ENCODE measurements at places on chromosomes 3 and 15.

DNA sequence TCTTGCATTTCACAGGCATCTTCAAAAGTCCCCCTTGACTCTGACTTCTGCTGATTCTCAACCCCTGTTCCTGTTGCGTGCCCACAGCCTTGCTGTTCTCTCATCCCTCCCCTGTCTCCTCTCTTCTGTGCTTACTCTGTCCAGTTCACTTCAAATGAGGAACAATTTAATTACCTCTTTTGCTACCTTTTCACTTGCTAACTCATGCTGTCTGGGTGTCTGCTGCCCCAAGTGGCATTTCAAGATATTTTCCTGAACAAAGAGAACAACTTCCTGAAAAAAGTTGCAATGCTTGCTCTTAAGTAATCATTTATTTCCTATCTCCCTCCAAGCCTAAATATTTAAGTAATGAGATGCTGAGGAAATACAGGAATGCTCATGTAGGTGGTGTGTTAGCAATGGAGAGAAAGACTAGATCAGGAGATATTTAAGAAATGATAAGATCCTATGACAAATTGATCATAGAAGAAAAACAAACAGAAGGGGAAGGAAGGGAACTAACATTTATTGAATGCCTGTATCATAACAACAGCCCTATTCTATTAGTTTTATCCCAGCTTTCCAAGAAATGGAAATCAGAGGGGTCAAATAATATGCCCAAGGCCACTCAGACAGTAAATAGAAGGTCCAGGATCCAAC, 42.2 kb downstream of the SV2B start:
- DNase-seq = peak; percentile 39

DNA sequence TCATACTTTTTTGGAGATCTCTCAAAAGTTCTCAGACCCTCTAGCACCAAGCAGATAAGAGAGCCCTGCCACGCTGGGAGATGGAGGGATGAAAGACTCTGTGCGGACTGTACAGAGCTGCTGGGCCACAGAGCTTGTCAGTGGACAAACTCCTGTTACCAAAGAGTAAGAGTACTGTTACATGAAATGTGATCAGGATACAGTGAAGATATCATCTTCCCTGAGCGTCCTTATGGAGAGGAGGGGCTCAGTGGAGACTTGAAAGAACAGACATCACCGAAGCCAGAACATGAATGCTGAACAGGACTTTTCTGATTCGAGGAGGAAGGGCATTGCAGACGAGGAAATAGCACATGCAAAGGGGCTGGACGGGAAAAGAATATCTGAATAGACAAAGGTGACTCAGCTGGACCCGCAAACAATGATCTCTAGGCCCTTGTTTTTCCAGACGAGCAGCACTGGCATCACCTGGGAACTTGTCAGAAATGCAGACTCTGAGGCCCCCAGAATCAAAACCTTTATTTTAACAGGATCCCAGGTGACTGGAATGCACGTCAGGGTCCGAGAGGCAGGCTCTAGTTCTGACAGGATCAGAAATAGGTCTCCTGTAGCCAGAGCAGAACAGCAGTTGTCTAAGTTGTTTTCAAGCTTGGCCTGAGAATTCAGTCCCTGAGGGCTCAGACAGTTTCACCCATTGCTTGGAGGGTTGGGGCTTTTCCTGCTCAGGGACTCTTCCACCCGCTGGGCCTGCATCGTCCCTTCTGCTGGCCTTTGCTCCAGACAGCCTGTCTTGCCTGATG, 277.9 kb downstream of the RPLP1 start:
- no peak for DNase-seq

DNA sequence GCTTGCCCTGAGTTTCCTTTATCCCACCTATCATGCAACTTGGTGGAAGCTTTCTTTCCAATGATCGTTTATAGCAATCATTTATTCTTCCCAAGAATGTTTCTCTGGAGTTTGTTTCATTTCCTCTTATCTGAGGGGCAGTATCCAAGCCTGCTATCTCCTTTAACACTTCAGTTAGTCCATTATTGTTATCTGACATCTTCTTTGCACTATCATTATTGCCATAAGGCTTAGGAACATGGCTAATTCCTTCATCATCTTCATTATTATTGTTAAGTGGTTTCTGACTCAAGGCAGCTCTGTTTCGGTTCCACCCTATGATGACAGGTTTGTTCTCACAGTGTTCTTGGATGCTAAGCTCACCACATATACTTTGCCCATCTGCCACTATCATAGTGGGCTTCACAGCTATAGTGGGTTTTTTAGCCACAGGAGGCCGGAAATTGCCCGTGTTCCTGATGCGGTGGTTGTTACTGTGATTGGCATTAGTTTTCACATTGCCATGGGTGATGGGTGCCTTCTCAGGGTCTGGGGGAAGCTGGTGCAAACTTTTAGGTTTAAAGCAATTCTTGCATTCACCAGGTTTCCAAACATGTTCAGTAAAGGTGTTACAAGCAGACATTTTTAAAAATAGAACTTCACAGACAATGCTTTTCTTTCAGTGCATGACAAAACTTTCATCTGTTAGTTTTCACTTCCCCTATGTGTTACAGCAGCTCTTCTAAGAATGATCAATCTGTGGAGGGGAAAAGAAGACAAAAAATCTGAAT, 110.6 kb upstream of the TSPAN3 start:
- no peak for DNase-seq

GRCh38 chr3:53122933-53123305, 7.3 kb downstream of the RFT1 start:
- peak; percentile 23 for DNase-seq

DNA sequence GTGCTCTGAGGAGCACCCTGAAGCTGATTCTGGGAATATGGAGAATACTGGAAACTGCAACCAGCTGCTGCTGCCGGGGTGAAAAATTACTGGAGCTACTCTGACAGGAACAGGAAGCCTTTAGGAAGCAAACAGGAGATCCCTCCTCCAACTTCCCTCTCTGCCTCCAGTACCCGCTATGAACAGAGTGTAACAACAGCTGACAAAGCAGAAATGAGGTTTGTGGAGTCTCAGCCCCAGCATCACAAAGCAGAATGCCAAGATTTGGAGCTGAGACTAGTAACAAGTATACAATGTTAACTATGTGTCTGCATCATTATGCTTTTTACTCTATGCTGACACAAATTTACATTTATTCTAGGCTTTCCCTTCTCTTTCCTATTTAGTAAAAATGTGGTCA, 22.7 kb upstream of the PIAS1 start:
- no peak for DNase-seq

GRCh38 chr3:34212175-34212574, 413.7 kb downstream of the PDCD6IP start:
- DNase-seq = no peak

GRCh38 chr15:86611417-86612040, 531.9 kb downstream of the AGBL1 start:
- no peak for DNase-seq

DNA sequence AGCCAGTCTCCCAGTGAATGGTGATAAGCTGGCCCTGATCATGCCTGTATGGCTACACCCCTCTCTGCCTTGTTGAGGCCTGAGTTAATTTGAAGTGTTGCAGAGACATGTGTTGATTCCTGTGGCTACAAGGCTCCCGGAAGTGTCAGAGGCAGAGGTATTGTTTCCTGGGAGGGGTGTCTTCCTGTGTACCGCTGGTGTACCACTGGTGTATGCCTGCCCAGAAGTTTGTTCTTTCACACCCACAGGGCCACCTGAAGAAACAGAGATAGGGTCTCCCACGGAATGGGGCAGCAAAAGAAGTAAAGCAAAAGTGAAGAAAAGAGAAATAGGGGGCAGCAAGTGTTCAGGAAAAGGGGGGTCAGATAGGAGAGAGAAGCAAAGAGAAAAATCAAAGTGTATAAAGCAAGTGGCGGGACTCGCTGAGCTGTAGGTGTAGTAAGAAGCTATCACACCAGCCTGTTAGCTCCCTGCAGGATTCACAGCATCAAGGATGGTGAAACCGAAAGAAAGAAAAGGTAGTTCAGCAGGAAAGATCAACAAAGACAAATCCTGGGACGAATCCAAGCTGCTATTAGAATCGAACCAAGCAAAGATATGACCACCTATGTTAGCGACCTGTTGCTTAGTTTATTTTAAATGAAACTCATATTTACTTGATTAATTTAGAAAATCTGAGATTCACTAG, 36.6 kb upstream of the CD47 start:
- peak; percentile 82 for DNase-seq

DNA sequence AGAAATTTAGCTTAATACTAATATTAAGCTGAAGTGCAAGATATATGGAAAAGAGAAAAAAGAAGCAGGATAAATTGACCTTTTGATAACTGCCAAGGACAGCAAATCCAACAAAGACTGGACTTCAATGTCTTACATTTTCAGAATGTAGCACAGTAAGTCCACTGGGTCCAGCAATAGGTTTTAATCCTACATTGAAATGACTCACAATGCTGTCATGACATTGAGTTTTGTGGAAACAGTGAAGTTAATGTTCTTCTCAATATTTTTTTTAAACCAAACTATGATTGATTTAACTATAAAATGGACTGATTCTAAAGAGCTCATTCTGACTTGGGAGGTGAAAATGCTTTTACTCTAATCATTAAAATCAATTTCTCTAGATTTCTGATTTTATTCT, 166.6 kb upstream of the ZNF717 start:
- DNase-seq = no peak

DNA sequence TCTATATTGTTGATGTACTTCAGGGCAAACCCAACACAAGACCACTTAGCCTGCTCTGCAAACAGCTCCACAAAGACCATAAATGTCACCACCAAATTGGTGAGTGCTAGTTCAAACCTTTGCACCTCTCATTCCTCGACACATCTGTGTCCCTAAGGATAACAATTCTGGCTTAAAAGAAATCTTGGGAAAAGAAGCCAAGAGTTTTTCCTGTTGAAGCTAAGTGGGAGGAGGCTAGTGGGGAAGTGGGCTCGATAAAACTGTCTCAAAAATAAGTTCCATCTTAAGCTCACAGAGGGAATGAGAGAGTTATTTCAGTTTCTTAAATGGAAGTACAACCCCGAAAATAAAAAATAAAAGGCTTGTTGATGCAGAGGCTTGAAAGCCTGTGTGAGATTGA, 40.4 kb upstream of the PRICKLE2 start:
- DNase-seq = no peak

DNA sequence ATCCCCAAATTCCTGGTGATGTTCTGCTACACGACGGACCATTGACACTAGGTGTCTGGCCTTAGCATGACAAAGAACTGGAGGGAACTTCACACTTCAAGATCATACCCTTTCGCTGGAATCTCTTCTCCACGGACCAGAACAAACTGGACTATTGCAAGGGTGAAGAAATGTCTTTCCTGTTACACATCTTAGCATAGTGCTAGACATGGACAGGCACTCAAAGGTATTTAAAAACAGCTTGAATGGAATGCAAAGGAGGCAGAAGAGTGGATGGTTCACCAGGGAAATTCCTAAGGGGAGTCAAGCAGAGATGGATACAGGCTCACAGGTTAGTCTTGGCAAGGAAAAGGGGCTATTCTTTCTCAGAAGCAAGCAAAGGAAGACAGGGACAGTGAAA, 33.5 kb upstream of the PDZRN3 start:
- no peak for DNase-seq

DNA sequence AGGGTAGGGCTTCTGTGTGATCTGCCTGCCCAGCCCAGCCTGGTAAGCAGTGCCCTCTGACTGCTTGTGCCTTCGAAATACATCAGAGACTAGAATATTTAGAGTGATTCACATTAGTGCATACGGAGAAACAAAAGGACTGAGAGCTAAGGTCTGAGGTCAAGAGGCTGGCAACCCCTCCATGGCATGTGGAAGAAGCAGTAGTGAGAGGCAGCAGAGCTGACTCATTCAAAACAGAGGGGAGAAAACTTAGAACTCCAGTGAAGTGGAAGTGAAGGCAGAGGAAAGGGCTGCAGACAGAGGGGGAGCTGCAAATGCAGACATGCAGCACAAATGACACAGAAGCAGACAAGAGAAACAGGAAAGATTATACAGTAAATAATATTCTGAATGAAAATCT, 61.6 kb downstream of the ULK4 start:
- DNase-seq = no peak

GRCh38 chr15:29864501-29864900, 42.2 kb upstream of the TJP1 start:
- no peak for DNase-seq

DNA sequence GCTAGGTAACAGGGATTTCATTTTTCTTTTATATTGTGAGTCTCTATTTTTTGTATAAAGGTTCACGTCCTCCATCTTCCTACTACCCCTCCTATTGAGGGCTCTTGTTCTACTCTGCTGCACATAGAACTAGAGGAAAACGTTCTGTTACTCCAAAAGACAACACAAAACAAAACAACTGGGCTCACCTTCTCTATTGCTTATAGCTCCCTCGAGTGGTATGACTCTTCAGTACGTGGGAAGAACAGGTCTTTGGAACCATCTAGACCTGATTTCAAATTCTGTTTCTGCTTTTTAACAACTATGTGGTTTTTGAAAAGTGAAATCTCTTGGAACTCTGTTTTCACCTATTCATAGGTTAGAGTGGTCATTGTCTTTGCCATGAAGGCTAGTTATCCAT, 515.3 kb downstream of the SOX2 start:
- DNase-seq = no peak

DNA sequence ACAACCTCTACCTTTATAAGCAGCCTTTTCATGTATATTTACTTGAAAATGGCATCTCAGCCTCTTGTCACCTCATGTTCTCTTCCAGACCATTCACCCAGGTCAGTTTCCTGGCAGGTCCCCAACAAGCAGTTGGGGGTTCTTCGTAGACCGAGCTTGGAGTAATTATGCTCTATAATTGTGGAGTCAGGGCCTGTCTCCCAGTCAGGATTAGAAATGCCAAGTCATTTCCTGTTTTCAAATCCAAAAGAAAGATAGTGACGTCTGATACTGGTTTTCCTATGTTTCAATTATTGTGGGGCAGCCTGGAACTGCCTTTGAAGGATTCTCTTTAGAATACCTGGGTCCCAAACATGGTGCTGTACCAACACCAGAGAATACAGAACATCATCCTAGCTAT, 430.6 kb downstream of the MECOM start:
- DNase-seq = no peak

DNA sequence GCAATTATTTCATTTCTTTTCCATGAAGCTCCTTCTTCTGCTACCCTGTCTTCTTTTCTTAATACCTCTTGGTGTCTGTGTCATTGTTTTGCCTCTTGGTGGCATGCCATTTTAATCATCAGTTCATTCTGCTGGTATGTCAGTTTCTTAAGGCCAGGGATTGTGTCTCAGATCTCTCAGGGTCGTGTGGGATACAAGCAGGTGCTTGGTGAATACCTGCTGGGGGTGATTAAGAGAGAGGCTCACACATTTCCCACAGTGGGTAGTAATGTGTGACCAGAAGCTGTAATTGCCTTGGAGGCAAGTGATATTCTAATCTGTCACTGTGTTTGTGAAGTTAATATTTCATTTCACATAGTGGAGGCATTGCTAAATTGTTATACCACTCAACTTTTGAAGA, 361.4 kb upstream of the TRIM42 start:
- no peak for DNase-seq

All from hematopoietic multipotent progenitor cell treated with erythropoietin and hydrocortisone succinate and interleukin-3 and kit ligand, for 8 days (in vitro differentiated cells).